ENCODE measurements at places on chromosomes 5 and 9.

DNA sequence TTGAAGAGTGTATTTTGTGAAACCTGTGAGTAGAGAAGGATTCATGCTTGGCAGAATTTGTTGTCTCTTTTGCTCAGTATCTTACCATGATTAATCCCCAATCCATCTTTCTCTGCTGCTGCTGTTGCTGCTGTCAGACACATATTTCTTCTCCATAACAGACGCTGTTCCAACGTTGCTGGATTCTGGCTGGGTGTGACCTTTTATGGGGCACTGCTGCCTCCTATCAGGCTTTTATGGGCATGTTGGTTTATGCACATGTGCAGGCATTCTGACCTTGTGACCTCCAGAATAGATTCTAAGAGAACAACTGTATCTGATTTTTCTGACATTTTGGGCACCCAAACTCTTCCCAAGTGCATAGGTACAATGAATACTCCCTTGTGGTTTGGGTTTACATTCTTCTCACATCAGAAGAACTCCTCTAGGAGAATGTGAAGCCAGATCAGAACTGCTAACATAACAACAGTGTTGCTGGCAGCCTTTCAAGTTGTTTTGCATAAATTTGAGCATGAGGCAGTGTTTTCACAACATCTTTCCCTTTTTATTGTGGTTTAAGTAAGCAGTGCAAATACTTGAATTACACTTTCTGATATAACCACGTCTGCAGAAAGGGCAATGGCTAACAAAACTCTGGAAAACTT is 9.2 kb upstream of the ISL1 start:
- no peak for DNase-seq

GRCh38 chr9:129283705-129284606 is 105.9 kb upstream of the IER5L start:
- no peak for DNase-seq

DNA sequence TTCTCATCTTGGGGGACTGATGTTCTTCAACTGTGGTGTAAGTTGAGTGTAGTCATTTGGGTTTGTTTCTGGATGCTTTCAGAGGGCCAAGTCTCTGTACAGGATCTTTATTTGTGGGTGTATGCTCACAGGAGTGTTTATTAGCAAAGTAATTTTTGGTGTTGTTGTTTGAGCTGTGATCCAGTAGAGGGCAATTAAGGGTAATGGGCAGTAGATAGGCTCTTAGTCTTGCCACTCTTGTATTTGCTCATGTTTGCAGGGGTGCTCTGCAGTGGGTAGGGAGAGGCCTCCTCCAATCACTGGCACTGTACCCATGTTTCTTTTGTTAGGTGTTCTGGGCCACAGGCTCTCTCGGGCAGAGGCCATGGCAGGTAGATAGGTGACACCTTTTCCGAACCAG is 45.9 kb upstream of the ITGA2 start:
- DNase-seq, result no peak

DNA sequence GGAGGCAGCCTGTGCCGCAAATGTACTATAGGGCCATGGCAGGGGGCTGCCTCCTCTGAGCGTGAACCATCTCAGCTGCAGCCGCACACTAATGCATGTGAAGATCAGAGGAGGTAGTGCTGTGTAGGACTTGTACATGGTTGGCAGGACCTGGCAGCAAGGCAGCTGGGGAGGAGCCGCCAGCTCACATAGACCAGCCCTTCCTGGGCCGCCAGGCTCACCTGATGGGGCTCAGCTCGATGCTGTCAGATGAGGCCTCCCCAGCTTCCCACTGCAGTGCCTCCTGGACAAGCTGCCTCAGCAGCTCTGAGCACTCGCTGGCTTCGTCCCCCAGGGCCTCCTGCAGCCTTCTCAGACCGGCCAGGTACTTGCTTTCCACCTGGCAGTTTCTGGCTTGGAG is 18.0 kb upstream of the CORO2A start:
- DNase-seq, result no peak

- DNase-seq, result no peak
Measured at GRCh38 chr9:126392662-126393371, 66.2 kb downstream of the MVB12B start.

DNA sequence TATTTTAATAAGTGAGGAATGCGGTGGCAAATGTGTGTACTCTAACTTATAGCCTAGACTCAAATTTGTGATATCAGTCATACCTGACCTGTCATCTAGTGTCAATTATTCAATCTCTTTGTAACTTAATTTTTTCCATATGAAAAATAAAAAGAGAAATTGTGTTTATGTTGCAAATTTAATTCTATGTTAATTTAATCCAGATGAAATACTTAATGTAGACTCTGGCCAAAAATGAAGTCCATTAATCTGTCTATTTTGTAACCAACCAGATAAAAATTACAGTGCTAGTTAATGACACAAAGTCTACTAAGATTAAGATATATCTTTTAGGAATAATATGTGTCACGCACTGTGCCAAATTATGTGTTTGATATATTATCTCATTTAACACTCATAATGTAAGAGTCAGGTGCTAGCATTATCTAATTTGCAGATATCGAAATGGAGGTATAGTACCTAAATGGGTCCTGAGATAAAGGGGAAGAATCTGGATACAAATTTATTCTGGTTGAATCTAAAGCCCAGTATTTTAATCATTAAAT is 712.1 kb downstream of the KCTD16 start:
- DNase-seq, result no peak

DNA sequence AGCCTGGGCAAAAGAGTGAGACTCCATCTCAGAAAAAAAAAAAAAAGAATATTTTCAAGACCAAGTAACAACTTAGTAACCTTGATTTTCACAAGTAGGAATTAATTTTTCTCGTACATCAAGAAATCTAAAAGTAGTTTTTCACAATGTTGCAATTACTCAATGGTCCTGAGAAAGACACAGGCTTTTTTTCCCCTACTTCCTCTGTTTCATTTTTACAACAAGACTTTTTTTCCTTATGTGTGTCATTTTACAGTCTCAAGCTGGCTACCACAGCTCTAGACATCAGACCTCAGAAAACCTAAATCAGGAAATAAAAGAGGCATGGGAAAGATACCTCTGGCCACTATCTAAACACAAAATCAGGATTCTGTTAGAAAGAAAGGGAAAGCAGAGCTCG is 45.9 kb downstream of the WDR36 start:
- no peak for DNase-seq

- no peak for DNase-seq
Measured at GRCh38 chr5:148083203-148083602, 19.4 kb downstream of the SPINK5 start.

DNA sequence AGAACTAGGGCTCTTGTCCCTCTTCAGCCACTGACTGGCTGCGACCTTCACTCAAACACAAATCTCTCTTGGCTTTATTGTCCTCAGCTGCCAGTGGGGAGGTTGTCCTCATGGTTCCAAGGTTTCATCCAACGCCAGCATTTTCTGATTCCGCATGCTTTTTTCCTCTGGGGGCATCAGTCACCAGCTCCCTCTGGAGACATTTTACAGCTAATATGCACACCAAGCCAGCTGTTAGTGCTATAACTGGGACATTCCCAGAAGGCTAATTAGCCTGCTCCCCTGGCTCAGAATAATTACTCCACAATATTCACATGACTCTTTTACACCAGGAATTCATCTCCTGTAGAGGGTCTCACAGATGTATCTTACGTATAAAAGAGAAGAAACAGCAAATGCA is 193.6 kb upstream of the ANKRD55 start:
- no peak for DNase-seq

GRCh38 chr9:124300312-124300711 is 42.6 kb downstream of the NEK6 start:
- DNase-seq, result no peak

Data from stimulated activated CD4-positive, alpha-beta T cell treated with anti-CD3 and anti-CD28 coated beads, Interleukin-1b, Interleukin-23, amount 100 ng/mL, for 1 hour (primary cell).